ENCODE measurements at places on chromosomes 5 and 9.

DNA sequence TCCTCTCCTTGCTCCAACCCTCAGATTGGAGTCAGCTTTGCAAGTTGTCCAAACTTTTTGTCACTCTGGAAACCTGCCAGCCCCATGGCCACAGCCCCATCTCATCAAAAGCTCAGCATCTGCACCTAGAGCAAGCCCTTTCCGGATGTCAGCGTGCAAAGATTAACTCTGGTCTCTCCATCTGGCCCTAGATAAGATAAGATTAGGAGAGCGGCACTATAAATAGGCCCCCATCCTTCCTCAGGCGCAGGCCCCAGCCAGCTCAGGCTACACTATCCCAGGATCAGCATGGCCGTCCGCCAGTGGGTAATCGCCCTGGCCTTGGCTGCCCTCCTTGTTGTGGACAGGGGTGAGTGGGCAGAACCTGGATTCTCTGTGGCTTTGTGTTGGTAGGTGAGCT is at the start of gene SPINK4:
TSS of gene SPINK4 (plus strand) at position 247 of the 400 bp plus-strand sequence. CDS start at position 289, 42 bp downstream.
- DNase-seq: no peak

- DNase-seq: no peak
These were observed 85.3 kb downstream of the XRCC4 start for GRCh38 chr5:83162601-83163000.

- no peak for DNase-seq
These were observed 702.1 kb downstream of the SEMA5A start for GRCh38 chr5:8843771-8844170.

GRCh38 chr9:123401879-123402513 is 46.0 kb downstream of the CRB2 start:
- DNase-seq: peak; percentile 6

DNA sequence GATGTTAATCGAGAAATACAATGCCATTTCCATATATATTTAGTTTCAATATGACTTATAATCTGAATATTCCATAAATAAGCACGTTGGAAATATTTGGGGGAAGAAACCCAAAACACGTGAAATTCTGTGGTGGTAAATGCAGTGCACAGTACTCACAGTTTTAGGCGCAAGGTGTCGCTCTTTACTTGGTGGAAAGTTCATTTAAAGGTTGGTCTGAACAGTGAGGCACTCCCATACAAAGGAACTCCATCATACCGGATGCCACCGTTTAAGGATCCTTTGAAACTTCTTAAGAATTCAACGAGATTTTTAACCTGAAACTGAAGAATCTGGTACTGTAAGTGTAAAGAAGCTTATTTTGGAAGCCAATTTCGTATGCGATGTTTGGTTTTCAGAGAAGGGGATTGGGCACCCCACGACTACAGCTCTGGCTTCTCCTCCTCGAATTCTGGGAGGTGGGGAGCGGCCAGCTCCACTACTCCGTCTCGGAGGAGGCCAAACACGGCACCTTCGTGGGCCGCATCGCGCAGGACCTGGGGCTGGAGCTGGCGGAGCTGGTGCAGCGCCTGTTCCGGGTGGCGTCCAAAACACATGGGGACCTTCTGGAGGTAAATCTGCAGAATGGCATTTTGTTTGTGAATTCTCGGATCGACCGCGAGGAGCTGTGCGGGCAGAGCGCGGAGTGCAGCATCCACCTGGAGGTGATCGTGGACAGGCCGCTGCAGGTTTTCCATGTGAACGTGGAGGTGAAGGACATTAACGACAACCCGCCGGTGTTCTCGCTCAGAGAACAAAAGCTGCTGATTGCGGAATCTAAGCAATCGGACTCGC is at the start of gene PCDHA11:
TSS of gene PCDHA11 (plus strand) at position 237 of the 834 bp plus-strand sequence. CDS start at position 384, 147 bp downstream.
- DNase-seq: no peak

DNA sequence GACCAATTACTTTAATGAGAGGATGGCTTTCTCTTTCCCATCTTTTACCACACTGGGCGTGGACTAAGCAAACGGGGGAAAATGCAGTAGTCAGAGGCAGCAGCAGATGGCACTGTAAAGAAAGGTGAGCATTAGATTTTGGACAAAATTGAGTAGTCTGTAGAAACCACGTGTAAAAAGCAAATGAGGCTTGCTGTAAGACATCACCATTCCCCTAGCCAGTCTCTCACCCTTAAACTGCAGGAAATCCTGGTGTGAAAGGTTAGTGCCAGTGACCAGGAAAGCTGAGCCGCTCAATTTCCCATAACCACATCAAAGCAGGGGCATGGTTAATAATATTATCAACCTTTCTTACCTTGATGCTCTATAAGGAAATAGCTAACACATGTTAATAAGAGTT is 31.8 kb downstream of the SPATA31C2 start:
- DNase-seq: peak; percentile 6

GRCh38 chr5:175463641-175464040 is 14.7 kb upstream of the SFXN1 start:
- no peak for DNase-seq

- DNase-seq: no peak
These were observed 41.2 kb downstream of the RIC1 start for GRCh38 chr9:5670079-5670478.

DNA sequence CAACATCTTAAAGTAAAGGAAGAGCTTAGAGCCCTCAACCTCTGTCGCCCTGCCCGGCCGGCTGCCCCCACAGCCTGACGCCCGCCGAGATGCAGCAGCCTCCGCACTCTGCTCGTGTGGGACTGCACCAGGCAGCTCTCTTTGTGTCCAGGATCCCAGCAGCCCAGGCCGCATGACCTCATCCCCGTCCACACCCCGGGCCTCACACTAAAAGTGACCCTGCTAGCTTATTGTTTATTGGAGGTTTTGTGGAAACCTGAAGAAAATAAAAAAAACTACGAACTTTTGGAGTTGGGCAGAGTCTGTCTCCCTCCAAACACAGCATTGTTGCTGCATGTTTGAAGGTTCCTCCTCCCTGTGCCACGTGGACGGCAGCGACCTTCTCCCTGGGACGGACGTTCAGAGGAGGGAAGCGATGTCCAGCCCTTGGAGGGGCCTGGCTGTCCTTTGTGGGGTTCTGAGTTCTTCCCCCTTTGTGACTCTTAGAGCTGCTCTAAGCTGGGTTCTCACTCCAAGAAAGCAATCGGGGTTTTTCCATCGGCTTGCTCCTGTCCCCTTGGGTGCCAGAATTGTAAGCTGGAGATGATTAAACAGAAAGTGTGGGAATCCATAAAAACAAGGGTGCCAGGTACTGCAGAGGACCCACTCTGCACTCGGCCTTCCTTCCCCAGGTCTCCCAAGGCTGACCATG is 103.5 kb upstream of the COL5A1 start:
- no peak for DNase-seq

- no peak for DNase-seq
These were observed 137.9 kb downstream of the SEC61B start for GRCh38 chr9:99360026-99360425.

DNA sequence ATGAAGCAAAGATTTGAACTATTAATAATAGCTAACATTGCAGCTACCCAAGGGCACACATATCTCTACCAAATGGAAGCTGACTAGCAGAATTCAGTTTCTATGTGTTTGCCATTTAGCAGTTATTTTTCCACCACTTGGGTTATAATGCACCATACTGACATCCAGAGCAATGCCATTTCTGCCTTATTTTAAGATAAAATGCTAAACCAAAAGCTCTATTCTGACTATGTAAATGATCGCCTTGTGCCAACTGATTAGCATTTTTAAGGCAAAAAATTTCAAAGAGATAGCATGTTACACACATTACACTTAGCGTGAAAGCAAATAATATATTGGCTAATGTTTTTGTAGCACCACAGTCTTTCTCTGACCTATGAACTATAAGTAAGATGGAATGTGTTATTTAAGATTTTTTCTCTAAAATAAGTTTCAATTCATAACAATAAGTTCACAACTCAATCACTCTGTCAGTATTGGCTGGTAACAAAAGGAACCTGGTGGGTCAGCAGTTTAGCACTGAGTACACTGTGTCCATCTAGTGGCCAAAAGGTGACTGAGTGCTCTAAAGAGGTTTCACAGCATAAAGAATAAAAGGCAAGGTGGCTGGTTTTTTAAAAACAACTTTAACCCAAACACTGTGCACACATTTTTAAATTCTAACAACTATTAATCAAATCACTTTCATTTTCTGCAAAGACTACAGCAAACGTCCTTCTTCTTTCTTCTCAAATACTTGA is 443.5 kb downstream of the PDE4D start:
- no peak for DNase-seq

GRCh38 chr5:132491368-132492364 is 1.1 kb upstream of the IRF1 start:
- no peak for DNase-seq

DNA sequence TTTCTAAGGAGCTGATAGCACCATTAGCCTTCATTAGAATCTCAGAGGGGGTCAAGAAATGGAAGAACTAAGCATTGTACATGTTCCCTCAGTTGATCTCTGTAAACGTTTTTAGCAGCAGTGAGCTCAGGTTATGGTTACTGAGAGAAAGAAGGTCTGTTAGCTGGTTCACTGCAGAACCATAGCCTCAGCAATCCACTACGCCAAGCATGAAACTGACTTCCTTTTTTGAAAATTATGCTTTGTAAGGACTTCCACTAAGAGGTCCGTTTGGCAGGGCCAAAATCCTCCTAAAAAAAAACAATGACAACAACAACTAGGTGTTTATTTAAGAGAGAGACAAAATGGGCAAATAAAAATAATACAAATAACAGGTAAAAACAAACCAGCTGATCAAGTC is 273.3 kb downstream of the AOPEP start:
- no peak for DNase-seq

GRCh38 chr5:15376088-15376487 is 123.9 kb upstream of the FBXL7 start:
- no peak for DNase-seq

- DNase-seq: no peak
These were observed 2.5 kb downstream of the CENPP start for GRCh38 chr9:92328225-92328624.

DNA sequence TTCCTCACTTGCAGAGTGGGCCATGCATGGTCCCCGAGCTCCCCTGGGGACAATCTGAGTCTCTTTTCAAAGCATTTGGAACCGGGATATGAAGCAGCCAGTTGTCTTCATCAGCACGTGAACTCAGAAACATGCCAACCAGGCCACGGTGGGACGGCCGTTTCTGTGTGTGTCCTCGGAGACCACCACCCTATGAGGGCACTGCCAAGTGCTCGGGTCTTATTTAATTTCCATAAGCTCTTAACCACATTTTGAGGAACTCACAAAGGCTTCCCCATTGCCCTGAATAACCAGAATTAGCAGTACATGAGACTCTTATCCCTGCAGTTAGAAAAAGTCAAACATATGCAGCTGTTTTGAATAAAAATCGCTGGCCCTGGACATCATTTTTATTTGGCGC is 60.1 kb downstream of the OTULIN start:
- DNase-seq: no peak

DNA sequence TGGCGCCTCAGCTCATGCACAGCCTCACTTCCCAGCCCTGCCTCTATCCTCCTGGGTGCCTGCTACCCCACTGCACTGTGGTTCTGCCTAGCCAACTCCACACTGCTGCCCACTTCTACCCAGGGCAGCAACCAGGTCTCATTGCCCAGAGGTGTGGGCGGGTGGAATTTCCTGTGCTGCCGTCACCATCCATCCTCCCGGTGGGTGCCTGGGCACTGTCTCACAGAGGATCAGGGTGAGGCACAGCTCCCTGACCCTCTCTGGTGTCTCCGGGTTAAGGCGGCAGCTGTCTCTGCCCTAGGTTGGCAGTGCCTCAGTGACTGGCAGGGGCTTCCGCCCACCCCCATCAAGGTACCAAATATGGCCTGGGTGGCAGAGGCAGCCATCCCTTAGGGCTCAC is 4.3 kb upstream of the MTMR12 start:
- DNase-seq: no peak

DNA sequence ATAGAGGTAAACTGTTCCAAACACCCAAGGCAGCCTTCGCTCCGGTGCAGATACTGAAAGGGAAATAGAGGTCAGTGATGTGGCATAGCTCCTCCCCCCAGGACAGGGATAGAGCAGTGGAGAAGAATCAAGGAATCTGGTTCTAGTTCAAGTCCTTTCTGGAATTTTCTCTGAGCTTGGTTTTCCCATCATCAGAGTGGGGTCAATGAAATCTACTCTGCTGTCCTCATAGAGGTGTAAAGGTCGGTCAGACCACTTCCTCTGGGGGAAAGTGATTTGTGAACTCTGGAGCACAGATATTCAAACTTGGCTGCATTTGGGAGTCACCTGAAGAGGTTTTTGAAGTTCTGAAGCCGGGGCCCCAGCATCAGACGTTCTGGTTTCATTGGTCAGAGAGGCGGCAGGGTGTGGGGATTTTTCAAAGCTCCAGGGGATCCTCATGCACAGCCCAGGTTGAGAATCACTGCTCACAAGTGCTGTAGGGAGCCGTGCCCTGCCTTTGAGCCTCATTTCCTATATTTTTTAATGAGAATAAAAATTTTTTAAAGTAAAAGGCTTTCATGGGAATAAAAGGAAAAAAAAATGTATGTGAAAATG is 105.7 kb upstream of the RAD23B start:
- DNase-seq: no peak

DNA sequence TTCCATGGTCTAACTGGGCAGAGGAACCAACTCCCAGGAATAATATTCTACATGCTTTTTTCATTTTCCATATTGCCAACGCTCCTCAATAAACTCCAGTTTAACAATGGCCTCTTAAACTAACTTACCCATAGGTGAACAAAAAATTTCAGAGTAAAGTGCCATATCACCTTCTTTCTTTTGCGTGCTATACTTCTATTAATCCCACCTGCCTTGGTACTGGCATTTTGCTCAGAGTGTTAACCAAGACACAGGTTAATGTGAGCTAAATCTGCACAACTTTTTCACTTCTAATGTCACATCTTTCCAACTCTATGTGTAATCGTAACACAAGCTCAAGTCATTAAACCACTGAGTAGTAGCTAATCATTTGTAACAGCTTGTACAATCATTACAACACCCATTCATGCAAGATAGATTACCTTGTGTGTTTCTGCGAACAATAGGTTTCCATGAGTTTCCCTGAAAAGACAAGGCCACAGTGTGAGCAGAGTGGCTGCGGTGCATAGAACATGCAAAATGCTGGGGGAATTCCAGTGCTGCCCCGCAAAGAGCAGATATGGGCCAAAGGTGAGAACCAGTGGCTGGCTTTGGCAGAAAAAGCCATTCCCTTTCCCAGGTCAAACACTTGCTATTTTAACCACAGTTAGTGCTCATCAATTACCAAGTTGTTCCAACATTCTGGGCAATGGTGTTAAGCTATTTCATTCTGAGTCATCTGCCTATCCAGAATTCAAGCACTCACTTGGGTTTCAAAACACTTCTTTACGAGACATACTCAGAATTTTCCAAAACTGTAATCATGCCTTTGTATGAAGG is 42.8 kb downstream of the TIMD4 start:
- DNase-seq: peak; percentile 70

GRCh38 chr9:117088140-117088539 is 326.7 kb downstream of the ASTN2 start:
- no peak for DNase-seq

DNA sequence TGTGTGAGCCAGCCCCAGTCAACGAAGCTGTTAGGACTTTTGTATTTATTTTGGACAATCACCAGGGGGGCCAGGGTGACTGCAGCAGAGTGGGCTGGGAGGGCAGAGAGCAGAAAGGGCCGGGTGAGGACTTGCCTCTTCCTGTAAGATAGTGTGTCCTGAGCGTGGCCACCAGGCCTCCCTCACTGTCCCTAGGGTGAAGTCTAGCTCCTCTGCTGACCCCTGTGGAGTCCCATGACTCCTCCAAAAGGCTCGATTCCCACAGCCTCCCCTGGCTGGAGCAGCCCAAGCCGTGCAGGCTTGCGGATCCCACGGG is 147.8 kb downstream of the RXRA start:
- no peak for DNase-seq

GRCh38 chr5:113190347-113190746 is 213.7 kb downstream of the DCP2 start:
- DNase-seq: no peak
